Stimulated activated CD4-positive, alpha-beta T cell treated with anti-CD3 and anti-CD28 coated beads, Interleukin-15, amount 100 ng/mL, for 24 hours (primary cell): ENCODE measurements at places on chromosomes 1 and 21.

GRCh38 chr21:23507501-23507900, 2099.8 kb downstream of the MRPL39 start:
- DNase-seq: no peak

DNA sequence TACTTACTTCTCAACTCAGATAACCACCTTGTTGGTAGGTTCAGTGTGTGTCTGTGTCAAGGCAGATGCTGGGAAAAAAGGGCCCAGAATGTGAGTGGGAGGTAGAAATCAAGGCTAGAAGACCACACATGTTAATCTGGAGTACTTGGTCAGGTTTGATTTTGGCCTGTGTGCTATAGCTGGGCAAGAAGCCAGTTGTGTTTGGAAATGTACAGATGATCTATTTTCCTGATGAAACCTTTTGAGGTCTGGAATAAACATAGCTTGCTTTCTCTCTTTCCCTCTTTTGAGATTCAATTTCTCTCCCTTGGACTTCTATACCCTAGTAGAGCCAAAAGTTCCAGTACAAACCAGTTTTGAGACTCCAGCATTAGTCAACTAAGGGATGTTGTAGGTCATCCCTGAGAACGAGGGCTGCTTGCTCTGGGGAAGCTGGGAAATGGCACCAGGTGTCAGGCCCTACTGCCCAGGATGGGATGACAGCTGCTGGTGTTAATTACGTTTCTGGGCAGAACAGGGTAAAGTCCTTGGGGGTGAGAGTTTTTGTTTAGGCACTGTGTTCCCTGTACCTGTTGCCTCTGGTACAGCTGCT, 15.8 kb downstream of the MAPKAPK2 start:
- DNase-seq: no peak

DNA sequence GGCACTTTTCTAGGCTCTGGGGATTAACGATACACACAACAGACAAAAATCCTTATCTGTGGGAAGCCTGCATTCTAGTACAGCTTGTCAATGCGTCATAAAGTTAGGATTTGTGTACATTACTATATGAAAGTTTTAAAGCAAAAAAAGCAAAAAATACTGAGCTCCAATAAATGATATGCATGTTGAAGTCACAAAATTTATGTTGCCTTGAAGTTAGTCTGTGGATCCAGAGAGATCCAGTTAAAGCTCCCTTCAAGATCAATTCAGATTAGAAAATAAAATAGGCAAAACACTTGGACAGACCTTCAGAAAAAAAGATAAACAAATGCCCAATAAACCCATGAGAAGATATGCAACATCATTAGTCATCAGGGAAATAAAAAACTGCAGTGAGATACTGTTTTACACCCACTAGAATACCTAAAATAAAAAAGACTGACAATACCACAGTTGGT, 33.1 kb upstream of the KCNQ4 start:
- DNase-seq: no peak

GRCh38 chr1:30316056-30316455, 407.3 kb downstream of the MATN1 start:
- DNase-seq: no peak

DNA sequence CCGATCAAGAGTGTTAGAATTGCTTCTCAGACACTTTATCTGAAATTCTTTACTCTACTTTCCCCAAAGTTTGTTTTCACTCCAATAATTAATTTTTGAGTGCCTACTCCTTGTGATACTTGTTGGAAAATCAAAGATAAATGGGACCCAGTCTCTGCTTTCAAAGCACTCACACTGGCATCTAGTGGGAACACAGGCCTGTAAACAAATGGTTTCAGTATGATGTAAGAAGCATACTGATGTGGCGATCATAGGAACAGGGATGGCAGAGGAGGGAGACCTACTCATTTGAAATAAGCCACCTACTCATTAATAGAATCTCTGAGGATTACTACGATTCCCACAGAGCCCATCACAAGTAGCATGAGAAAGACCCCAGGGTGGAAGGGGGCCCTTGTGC, 273.7 kb upstream of the ST6GALNAC5 start:
- DNase-seq: no peak

DNA sequence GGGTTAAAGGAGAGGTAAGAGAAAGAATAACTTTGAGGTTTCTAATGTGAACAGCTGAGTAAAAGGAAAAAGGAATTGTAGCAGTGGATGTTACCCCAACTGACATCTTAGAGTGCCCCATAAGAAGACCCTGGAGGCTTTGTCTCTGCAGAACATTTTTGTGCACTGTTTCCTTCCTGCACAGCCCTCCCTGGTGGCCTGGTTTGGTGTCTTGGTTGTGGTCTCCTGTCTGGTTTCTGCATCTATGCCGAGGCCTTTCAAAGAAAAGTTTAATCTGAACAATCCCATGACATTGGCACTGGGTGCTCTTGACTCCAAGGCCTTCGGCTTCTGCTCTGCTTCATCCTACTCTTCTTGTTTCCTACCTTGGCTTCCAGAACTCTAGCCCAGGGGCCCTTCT, 57.8 kb downstream of the RHOU start:
- DNase-seq: peak; percentile 14

GRCh38 chr1:228448372-228448771, 31.7 kb upstream of the TRIM17 start:
- DNase-seq: no peak
